ENCODE measurements at places on chromosomes 7 and 10.

GRCh38 chr7:97733276-97734161 lies 1.6 kb downstream of the TAC1 start:
- DNase-seq: no peak

DNA sequence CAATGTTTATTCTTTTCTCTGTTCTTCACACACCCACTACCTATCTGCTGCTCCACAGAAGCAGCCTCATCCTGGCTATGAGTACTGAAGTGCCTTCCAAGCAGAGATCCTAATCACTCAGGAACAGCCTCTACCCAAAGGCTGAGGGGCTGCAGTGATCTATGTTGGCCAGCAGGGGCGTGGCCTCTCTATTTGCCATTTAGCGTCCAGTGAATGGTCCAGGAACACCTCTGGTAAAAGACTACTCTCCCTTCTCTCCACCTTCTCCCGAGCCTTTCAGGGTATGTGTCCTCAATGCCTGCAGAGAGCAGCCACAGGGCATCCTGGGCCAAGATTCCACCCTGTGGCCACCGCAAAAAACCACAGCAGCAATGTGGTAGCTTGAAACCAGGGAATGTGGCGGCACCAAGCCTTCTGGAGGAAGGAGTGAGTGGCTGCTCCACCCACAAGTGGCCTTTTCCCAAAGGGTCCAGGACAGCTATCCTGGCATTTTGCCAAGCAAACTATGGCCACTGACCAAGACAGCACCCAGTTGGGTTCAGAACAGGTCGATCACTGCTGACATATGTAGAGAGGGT lies 70.9 kb downstream of the SYPL1 start:
- peak; percentile 27 for DNase-seq

DNA sequence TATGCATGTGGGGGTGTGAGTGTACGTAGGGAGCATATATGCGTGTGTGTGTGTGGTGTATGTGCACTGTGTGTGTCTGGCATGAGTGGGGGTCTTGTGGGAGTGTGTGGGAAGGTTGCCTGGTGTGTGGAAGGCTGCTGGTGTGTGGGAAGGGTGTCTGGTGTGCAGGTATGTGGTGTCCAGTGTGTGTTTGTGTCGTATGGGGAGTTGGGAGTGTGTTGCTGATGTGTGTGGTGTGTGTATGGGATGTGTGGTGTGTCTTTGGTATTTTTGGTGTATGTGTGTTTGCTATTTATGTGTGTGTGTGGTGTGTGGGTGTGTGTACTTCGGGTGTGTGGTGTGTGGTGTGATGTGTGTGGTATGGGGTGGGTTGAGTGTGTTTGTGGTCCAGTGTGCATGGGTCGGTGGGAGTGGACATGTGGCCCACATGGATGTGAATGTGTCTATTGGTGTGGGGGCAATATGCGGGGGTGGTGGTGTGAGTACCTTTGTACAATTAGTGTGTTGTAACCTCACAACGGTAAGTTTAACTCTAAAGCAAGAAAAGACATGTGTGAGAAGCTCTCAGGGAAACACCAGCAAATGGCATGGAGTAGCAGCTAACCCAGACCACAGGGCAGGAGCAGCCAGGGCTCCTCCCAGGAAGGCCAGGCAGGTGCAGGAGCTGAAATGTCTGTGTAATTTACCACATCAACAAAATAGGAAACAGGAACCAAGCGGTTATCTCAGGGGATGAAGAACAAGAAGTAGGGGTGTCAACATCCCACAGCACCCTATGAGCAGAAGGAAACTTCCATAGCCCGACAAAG lies 11.9 kb downstream of the ANTXRL start:
- no peak for DNase-seq

DNA sequence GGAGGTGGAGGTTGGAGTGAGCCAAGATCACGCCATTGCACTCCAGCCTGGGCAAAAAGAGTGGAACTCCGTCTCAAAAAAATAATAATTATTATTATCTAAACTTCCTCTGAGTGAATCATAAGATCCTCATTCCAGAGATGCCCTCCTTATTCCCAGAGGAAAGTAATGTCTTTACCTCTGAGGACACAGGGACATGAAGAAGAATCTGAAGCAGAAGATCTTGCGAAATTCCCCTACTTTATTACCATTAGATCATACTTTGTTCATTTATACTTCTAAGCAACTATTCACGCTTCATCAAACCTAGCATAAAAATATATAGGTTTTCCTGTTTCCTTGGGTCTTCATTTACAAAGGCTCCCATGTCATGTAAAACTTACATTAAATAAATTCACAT lies 143.1 kb downstream of the ETV1 start:
- DNase-seq: peak; percentile 31

GRCh38 chr10:97782455-97783228 lies 10.8 kb upstream of the SFRP5 start:
- peak; percentile 36 for DNase-seq

- no peak for DNase-seq
Measured at GRCh38 chr7:158280448-158281144, 307.0 kb downstream of the PTPRN2 start.

DNA sequence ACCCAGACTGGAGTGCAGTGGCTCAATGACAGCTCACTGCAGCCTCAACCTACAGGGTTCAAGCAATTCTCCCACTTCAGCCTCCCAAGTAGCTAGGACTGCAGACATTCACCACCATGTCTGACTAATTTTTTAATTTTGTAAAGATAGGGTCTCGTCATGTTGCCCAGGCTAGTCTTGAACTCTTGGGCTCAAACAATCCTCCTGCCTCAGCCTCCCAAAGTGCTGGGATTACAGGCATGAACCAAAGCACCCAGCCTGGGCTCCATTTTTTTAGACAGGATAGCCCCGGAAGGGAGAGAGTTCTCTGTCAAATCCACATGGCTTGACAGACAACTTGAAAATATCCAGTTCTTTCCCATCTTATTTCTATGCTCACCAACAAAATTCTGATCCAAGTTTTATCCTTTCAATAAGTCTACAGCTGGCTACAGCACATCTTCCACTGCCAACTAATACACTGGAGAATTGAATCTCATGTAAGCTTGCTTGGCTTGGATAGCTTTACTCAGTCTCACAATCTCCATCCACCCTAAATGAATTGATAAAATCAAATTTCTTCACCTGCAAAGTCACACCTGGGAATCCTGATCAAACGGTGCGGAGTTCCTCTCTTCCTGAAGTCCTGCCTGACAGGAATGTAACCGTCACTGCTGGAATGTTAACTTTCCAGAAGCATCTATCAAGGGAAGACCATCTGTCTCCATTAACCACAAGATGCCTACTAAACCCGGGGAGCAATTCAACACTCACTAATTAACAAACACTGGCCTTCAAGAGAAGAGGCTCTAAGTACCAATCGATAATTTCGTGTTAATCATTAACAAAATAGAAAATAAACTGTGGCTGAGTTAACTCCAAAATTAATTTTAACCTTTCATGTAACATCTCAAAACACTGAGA lies 239.7 kb upstream of the MKLN1 start:
- DNase-seq: no peak

DNA sequence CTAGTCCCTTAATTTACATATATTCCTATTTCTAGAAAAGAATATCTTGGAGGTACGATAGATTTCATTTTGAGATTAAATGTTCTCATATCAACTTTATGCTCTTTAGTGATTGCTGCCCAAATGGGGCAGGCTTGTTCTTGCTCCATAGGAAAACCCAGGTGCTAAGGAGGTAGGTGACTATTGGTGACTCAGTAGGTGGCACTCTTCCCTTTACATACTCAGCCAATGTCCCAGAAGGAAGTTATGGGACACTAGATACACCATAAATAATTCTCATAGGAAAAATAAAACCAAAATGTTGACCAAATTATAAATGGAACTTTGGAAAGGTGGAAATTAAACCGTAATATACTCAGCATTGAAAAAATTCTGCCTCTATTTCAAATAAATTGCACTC lies 4.0 kb downstream of the SKAP2 start:
- no peak for DNase-seq

GRCh38 chr10:72158176-72158575 lies 57.6 kb upstream of the ANAPC16 start:
- no peak for DNase-seq

DNA sequence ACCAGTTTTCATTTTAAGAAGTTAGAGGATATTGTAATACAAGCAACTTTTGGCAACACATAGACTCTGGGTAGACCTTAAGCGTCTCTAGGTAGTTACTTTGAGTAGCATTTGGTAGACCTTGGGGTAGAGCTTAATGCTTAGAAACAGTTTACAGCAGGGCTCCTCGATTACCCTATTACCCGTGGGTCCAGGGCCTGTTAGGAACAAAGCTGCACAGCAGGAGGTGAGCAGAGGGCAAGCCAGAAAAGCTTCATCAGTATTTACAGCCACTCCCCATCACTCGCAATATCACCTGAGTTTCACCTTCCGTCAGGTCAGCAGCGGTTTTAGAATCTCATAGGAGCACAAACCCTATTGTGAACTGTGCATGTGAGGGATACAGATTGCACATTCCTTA lies 173.5 kb downstream of the TSPAN12 start:
- no peak for DNase-seq

DNA sequence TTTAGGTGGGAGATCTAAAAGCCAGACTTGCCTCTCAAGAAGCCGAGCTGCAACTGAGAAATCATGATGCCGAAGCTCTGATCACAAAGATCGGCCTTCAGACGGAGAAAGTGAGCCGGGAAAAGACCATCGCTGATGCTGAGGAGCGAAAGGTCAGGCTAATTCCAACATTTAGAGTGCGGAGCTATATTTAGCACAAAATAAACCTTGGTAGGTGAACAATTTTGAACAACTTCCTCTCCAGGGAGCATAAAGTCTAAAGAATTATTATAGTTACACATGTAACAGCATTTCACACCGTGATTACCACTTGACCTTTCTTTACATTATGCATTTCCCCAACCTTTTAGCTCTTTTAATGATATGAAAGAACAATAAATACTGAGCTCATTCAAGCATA lies 166.7 kb downstream of the CDCA7L start:
- no peak for DNase-seq

DNA sequence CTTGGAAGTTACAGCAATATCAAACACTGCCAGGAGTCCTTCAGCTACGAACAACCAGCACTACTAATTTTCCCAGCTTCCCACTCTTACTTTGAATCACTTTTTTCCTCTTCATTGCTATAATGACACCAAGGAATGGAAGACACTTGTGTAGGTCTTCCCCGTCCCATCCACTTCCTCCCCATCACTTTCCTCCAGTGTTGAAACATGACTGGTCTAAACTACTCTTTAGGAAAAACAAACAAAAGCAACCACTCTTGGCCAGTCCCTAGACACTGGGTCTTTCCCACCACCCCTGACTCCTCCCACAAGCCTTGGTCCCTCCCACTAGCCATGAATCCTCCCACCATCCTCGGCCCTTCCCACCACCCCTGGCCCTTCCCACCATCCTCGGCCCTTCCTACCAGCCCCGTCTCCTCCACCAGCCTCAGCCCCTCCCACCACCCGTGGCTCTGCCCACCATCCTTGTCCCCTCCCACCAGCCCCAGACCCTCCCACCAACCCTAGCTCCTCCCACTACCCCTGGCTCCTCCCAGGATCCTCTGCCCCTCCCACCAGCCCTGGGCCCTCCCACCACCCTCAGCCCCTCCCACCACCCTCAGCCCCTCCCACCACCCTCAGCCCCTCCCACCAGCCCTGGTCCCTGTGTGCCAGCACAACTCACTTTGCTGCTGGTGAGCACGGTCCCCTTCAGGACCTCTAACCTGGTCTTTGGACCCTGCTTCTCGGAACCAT lies 68.5 kb downstream of the CXCL12 start:
- DNase-seq: no peak

GRCh38 chr10:23037561-23037960 lies 57.8 kb upstream of the MSRB2 start:
- DNase-seq: no peak

DNA sequence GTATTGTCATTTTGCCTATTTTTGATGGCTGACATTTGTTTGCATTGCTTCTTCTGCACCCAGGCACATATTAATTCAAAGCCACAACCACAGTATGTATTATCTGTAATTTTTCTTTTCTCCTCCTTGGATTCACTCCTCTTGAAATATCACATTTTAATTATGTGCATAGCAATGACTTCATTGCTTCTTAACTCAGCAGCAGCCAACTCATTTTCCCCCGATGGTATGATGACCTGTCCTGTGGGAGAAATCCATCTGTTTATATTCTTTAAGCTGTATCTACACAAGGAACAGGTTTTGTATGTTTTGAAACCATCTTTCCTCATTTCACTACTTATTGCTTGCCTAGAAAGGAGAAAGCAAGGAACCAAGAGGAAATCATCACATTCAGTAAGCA lies 588.8 kb downstream of the INHBA start:
- peak; percentile 22 for DNase-seq

DNA sequence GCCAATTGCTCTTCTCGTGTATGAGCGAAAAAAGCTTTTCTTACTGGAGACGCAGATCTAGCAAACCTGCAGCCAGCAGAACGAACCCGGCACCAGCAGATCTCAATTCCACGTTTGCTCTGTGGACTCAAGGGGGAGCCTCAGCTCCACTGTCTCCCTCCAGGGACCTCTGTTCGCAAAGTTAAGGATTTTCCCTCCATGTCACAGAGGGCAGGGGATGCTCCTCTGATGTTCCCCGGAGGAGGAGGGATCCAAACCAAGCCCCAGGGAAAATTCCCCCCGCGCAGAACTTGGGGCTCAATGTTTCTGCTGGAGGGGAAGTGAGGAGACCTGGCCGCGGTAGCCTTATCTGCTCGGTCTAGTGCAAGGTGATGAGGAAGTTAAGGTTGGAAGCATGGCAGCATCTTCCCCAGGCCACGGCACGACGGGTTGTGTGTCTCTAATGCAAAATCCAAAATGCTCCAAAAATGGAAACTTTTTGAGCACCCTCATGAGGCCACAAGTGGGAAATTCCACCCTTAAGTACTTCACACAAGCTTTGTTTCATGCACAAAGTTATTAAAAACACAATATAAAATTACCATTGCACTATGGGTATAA lies 9.0 kb downstream of the IQCE start:
- peak; percentile 41 for DNase-seq

- no peak for DNase-seq
Measured at GRCh38 chr7:92485974-92486373, 8.2 kb upstream of the ERVW-1 start.

- DNase-seq: no peak
Measured at GRCh38 chr7:158017111-158018097, 570.2 kb downstream of the PTPRN2 start.

GRCh38 chr7:66883716-66884115 lies 37.3 kb upstream of the TMEM248 start:
- no peak for DNase-seq

GRCh38 chr7:93717217-93717900 lies 142.8 kb upstream of the CALCR start:
- DNase-seq: peak; percentile 94

All from amniotic epithelial cell (primary cell).